Tracheal epithelial cell (primary cell): ENCODE measurements at places on chromosomes 6 and 20. TPM values are rescaled to one million over a fixed set of nuclear protein-coding genes. Genes with fewer than 3 reads are reported as not detected.

Gene SIGLEC1
- not detected in 2 replicates for total RNA-seq

Gene SASH1
- 2.7 and 9.4 TPM in 2 replicates for total RNA-seq

Gene PSMG4
- total RNA-seq = 25.6 and 33.3 TPM in 2 replicates

Gene CALHM5
- total RNA-seq = under 0.01 TPM in 1 of 2 replicates, not detected in the other

Gene PRL
- total RNA-seq = not detected in 2 replicates

Gene TMEM244
- total RNA-seq = not detected in 2 replicates

Gene DLGAP4
- 11.9 and 30.6 TPM in 2 replicates for total RNA-seq

Gene XKR7
- total RNA-seq = under 0.01 TPM in 1 of 2 replicates, not detected in the other

Gene PNPLA1
- total RNA-seq = not detected in 2 replicates

Gene LY6G6F
- not detected in 2 replicates for total RNA-seq

Gene TAGAP
- under 0.01 TPM in 1 of 2 replicates, not detected in the other for total RNA-seq

Gene MUCL3
- total RNA-seq = under 0.01 TPM in 1 of 2 replicates, not detected in the other

Gene NKAPL
- total RNA-seq = 0.21 and 0.48 TPM in 2 replicates

Gene LIN28B
- total RNA-seq = not detected in 2 replicates

Gene SPATA25
- total RNA-seq = 0.72 and 1.9 TPM in 2 replicates

Gene ENTPD6
- total RNA-seq = 69.2 and 86.1 TPM in 2 replicates

Gene C6orf132
- 15.8 and 19.8 TPM in 2 replicates for total RNA-seq

Gene SLC22A16
- total RNA-seq = not detected in 2 replicates

Gene FOXA2
- total RNA-seq = 4.8 and 8.1 TPM in 2 replicates

Gene DEFB126
- not detected in 2 replicates for total RNA-seq

Gene KIF13A
- total RNA-seq = 28.9 and 36.0 TPM in 2 replicates

Gene ARMH2
- not detected in 2 replicates for total RNA-seq

Gene CHRNA4
- not detected in 2 replicates for total RNA-seq
